ENCODE measurements at places on chromosomes 7 and 10.

GRCh38 chr7:7566651-7567611, at the start of gene MIOS:
Gene MIOS (plus strand): TSS chr7:7566884. CDS start chr7:7572476, 5,592 bp downstream.
- peak; percentile 54 for DNase-seq

DNA sequence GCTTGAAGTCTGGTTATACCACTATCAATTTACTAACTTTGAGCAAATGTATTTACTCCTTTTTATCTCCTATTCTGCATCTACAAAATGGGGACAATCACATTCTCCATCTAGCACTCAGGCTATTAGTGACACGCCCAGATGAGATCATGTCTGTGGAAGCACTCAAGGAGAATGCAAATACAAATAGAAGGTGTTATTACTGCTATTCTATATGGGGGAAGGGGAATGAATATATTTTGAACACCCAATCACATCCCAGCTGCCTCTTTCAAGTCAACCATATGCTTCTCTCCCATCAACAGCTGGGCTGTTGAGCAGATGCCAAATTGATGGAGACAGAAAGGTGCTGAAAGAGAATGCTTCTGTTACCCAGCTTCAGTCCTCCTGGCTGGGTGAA, 23.5 kb downstream of the SGMS1 start:
- DNase-seq: no peak

- DNase-seq: no peak
Measured at GRCh38 chr7:130294314-130294713, 1.4 kb downstream of the CPA4 start.

- DNase-seq: peak; percentile 33
Measured at GRCh38 chr10:69045441-69046300, 42.2 kb upstream of the SRGN start.

GRCh38 chr10:28135258-28135657, 136.4 kb upstream of the ODAD2 start:
- no peak for DNase-seq

GRCh38 chr7:137343281-137343841, at the start of gene PTN:
Gene PTN (minus strand): TSS chr7:137343733. CDS start chr7:137254973, 88,760 bp downstream.
- no peak for DNase-seq

DNA sequence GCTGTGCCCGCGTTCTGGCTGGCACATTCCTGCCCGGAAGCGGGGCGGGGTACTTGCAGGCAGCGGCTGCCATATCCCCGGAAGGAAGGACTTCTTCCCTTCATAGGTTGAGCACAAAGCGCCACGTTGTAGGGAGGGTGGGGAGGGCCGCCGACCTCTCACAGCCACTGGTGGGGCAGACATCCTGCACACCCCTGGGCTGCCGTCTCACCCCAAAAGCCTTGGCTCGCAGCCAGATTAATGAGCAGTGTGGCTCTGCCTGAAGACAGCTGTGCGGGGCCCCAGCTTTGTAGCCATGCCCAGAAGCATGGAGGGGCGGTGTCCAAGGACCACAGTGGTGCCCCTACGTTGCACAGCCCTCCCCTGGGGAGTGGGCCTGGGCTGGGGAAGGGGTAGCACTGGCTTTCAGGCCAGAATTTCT, 54.3 kb upstream of the DPYSL4 start:
- no peak for DNase-seq

GRCh38 chr7:152869677-152870051, 110.1 kb downstream of the ACTR3B start:
- no peak for DNase-seq

GRCh38 chr7:151310578-151310977, 31.0 kb upstream of the NUB1 start:
- no peak for DNase-seq

DNA sequence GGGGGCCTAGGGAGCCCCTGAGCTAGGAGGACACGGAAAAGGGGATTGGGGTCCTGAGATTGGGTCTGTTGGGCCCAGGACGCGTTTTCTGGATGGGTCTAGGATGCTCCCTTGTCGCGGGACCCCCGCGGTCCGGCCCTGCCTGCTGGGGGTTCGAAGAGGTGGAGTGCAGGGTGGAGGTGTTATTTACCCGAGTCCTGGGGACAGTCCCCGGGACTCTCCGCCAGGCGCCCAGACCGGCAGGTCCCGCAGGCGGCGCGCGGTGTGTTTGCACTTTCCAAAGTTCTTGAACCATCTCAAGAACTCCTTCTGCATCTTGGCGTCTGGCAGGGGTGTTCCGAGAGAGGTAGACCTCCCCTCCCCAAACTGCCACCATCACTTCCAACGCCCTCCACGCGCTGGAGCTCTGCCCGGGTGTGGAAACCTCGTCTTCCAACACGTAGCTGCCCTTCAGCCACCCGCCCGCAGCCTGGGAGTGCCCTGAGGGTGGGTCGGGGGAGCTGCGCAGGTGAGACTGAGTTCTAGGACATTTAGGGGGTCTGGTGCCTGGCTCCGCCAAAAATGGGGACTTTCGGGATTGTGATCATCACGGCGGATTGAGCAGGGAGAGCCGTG, 569 bp downstream of the CAV1 start:
- DNase-seq: no peak

DNA sequence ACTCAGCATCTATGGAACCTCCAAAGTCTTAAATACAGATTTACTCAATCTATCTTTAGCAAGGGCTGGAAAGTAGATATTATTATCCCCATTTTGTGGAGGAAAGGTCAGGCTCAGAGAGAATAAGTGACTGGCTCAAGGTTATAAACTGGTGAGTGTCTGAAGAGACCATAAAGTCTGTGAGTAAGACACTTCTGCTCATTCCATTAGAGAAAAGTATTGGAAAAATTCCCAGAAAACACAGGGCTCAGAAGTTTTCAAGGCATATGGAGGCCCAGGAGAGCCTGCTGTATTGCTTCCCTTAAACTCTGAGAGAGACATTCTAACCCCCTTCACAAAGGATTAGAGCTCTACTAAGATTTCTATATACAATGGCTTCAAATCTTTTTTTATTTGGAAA, 134.8 kb downstream of the PCDH15 start:
- DNase-seq: no peak

GRCh38 chr7:6495597-6496262, 48.0 kb upstream of the DAGLB start:
- no peak for DNase-seq

DNA sequence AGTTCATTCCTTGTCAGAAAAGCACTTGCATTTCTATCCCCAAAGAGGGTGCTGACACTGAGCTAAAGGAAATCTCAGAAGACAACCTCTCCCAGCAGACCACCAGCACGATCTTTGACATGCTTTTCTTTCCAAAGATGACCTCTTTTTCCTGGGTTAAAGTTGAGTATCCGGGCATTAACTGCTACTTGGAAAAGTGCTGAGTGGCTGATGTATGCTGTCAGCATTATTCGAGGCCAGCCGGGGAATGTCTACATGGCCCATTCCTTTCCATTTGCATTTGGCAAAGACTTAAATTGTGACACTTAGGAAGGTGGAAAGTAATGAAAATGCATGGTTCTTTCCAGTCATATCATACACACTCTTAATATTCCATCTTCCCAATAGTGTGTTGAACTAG, 90.6 kb upstream of the SKAP2 start:
- DNase-seq: no peak

- no peak for DNase-seq
Measured at GRCh38 chr7:76294344-76295024, 8.0 kb upstream of the HSPB1 start.

GRCh38 chr10:132580143-132580542, 42.6 kb downstream of the INPP5A start:
- DNase-seq: no peak

DNA sequence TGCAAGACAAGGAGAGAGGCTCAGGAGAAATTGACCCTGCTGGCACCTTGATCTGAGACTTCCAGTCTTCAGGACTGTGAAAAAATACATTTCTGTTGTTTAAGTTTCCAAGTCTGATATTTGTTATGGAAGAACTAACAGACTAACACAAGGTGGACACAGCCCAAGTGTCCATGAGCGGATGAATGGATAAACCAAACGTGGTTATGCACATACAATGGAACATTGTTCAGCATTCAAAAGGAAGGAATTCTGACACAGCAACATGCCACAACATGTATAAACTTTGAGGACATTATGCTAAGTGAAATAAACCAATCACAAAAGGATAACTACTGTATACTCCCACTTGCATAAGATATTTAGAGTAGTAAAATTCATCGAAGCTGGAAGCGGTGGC, 76.5 kb downstream of the FAM13C start:
- no peak for DNase-seq

DNA sequence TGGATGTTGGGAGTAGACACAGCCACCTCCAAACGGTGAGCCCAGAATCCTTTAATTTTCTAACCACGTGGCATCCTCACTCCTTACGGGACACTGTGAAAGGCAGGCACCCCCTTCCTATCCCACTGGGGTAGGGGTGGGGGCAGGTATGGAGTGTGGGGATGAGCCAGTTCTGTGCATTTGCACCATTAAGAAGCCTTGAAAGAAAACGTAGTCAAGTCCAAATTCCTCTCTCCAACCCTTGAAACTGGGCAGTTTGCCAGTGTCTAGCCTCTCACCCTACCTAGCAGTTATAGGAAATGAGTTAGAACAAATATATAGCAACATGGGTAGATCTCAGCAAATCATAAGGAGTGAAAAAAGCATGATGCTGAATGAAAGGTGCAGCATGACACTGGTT, 92.4 kb upstream of the LEP start:
- DNase-seq: no peak

DNA sequence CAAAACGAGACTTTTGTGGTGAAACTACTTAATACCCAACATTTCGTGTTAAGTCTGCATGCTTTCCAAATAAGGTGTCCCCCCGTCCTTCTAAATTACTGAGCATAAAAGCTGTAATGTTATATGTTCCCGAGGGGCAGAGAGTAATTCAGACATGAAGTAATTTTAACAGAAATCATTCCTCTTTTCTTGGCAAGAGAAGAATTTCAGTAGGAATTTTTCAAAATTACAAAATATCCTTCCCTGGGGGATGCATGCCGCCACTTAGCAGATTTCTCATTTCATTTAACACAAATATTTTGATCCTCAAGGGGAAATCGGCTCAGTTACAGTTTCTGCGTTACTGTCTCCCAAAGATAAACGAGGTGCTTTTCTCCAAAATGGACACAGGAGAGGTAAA, 213.2 kb upstream of the RHOBTB1 start:
- DNase-seq: no peak

GRCh38 chr10:91033324-91033950, 112.5 kb upstream of the ANKRD1 start:
- DNase-seq: no peak

DNA sequence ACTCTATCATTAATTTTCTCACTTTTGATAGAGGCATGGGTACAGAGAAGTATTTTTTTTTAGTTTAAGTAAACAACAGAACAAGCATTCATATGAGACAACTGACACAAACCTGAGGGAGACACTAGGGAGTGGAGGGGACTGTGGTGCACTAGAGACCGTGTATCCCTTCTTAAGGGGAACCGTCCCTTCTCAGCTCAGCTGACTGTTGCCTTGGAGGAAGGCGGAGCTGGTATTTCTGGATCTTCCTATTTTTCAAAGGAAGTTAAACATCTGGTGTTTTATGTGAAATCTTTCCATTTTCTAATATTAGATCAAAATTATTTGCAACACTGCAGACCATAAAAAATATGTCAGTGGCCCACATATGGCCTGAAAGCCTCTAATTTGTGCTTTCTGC, 113.6 kb upstream of the MACROH2A2 start:
- DNase-seq: no peak

DNA sequence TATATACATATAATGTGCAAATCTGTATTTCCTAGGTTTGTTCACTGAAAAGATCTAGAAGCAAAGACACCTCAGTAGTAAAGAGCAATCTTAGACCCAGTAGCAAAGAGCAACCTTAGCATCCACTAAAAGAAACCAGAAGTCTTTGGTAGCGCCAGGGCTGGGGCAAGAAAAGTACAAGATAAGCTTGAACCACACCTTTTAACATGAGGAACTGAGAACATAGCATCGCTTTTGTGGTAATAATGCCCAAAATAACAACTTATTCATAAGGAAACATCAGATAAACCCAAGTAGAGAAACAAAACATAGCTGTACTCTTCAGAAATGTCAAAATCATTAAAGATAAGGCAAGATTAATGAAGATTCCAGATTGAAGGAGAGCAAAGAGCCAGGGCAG, 173.4 kb downstream of the IMMP2L start:
- no peak for DNase-seq

DNA sequence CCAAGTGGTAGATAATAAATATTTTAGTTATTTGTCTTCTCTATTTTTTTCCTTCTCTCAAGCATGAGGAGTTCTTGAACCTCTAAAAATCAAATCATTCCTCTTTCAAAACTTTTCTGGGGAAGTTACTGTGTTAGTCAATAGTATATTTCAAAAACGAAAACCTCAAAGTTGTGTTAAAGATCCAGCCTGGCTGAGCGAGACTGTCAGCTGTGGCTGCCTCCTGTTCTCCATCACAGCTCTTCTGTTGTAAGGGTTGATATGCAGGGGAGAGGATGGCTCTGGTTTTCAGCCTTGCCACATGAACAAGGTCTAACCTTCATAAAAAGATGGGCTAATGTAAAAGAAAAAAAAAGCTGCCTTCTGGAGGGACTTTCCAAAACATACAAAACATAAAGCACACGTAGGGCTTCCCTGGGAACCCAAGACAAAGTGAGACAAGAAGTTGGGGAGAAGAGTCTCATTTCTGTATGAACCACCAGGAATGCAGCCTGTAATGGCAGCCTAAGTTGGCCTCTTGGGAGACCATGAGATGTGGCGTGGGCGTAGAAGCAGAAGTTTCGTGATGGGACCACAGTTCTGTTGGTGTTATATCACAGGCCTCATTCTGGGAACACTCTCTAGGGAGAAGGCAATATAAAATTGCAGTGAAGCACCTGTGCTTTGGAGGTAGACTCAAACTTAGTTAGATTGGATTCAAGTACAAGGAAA, 77.9 kb upstream of the FHIP2A start:
- no peak for DNase-seq

DNA sequence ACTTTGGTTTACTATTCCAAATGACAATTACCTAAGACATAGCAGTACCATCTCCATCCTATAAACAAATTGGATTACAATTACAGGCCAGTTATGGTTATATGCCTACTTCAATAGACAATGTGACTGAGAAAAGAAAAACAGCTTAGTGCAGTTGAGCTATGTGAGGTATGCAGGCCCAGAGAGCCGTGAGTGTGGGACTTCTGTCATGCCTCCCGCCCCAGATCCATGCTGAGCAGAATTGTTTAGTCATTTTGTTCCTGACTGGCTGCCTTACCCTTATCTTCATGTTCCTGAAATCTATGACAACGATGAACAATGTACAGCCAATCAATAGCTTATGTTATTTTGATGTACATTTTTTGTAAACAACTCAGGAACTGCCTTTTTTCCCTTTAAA, 21.7 kb downstream of the LARP4B start:
- DNase-seq: no peak

DNA sequence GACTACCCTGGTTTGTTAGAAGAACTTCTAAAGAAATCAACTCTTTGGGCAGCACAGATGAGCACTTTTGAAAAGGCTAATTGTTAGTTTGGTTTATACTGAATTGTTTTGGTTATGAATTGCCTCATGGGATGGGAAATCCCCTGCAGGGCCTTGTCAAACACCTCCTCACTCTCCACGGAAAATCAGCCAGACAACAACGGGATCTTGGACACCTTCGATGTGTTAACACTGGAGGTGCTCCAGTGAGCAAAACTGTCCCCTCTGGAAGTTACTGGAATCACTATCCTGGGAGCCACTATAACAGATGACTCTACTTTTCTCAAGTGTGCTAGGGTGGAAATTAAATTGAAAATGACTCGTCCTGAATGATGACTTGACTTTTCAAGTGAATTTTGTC, 38.7 kb downstream of the CDK6 start:
- no peak for DNase-seq
